NCI-H510A (cell line): ENCODE measurements at places on chromosomes 1 and 21.

- no peak for DNase-seq
Observed at GRCh38 chr21:41713495-41714281, 53.2 kb downstream of the RIPK4 start.

DNA sequence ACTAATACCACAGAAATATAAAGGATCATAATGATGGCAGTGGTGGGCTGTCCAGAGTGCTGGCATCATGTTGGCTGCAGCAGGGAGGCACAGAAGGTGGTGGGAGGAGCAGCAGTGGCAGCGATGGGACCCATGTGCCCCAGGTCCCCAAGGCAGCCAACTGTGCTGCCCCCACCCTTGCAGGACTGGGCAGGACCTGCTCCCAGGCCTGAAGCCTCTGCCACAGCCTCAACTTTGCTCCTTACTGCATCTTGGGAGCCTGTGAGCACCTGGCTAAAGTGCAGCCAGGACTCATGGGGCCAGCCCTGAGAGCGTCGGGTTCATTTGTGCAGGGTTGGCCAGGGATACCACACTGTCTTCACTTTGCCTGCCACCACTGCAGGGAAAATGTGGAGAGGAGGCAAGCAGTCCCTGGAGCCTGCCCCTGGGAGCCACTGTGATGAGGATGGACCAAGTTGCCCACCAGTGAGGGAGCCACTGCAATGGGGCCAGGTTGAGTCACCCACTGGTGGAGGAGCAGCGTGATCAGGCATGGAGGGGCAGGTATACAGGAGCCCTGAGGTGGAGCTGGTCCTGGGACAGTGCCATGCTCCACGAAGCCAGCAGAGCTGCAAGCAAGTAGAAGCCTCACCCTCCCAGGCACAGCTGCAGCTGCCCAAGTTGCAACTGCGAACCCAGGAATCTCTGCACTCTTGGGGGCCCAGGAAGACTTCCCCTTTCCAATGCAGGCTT, 25.3 kb upstream of the DENND1B start:
- DNase-seq: no peak

GRCh38 chr1:114512595-114513280, 1.7 kb upstream of the TRIM33 start:
- no peak for DNase-seq

- no peak for DNase-seq
Observed at GRCh38 chr1:10728595-10729410, 67.6 kb downstream of the CASZ1 start.

DNA sequence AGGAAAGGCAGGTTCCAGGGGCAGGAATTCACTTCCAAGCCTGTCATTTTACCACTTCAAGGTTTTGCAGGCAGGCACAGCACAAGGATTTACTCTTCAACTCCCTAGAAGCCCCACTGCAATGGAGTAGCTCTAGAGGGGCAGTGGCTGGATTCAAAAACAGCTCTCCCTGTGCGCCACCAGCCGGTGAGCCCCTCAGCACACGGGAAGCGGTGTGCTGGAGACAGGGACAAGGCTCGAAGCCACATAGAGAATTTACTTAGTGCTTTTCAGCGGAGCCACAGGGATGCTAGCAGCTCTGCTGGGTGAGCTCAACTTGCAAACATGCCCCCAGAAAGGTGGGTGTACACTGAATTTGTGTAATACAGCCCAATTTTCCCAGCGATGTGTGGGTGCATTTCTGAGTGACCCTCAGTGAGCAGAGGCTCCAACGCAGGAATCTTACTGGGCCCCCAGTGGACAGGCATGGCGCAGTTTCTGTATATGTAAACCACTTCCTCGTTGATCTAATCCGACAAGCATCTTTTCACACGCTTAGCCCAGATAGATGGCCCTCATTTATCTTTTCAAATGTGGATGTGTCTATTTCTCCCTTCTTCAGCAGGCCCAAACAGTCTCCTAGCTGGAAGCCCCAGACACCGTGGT, 10.9 kb downstream of the VWA5B1 start:
- DNase-seq: no peak

DNA sequence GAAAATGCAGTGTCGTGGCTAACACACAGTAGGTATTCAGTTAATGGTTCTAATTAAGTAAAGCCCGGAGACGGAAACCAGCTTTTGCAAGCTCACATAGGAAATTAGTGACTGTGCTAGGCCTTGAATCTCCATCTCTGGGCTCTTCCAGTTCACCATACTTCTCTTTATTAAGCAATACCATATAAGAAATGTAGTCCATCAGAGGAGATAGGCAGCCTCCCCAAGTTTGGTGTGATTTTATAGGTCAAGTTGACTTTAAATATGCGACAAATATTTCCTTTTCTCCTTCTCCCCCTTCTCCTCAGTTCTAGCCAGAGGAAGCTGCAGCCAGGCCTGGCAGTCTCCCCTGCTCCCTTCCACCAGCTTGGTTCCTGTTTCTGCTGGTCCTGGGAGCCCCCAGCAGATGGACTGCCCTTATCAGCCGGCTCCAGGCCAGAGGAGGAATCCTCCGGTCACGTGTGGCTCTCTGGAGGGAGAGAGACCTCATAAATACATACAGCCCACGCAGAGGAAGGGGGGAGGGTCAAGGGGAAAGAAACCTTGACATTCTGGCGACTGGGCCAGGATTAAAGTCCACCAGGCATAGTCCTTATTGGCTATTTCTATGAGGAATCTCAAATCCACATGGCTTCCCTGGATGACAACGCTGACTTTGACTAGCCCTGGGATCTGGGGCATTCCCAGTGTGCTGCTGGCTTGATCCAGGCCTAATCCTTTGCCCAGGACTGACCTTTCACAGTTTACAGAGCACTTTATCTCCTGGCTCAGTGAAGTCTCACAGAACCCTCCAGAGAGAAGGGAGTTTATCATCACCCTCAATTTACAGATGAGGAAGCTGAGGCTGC, 115.1 kb upstream of the JUN start:
- DNase-seq: no peak

- no peak for DNase-seq
Observed at GRCh38 chr1:187237542-187237941, 408.8 kb downstream of the PLA2G4A start.

DNA sequence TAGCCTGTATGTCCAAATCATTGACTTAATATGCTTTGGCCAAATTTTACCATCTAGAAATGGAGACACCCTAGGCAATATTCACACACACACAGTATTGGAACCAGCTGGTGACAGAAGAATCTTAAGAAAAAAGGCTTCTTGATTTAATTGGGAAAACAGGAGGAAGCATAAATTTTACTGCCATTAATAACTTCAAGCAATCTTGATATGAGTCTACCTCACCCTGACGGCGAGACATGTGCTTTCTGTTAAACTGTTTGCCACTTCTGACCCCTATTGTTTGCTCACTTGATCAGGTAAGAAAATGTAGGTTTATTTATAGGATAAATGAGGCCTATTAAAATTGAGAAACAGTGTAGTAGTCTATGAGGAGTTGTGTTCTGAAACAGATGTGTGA, 73.2 kb downstream of the KIFAP3 start:
- DNase-seq: no peak

DNA sequence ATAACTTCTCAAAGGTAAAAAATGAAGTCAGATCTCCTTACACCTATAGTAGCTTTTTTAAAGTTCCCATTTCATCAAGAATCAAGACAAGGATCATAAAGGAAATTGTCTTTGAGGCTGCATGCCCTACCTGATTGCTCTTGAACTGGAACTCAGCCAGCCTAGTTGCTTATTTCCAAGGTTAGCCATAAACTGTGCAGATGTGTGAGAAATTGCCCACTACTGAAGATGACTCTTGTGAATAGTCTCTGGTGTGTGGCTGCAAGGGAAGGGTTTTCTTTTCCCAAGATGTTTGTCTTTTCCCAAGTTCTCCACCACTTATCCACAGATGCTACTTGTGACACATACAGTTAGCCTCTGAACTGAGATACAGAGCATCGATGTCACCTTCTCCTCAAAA, 81.7 kb upstream of the DUSP10 start:
- no peak for DNase-seq

DNA sequence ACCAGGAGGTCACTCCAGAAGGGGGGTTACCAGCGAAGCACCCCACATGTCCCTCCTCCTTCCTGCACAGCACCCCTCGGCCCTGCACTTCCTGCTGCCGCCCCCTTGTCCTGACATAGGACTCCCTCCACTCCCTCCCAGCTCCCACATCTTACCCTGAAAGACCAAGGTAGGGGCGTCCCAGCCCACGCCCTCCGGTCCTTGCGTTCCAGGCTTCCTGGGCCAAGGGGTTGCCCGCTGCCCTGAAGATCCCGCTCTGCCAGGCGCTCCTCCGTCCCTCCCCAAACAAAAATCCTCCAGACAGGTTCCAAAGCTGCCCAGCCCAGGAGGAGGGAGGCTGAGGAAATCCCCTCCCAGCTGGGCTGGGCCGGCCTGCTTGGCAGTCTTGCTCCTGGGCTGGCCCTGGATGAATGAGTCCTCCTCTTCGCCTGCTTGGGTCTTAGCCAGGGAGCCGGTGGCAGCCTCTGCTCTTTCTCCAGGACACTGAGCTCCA, at the start of gene RHBDL2:
TSS of gene RHBDL2 (minus strand) at position 304 of the 493 bp plus-strand sequence. CDS start 22,618 bp downstream, outside the sequence.
- no peak for DNase-seq

GRCh38 chr1:231636157-231636556, 9.6 kb downstream of the DISC1 start:
- DNase-seq: no peak

GRCh38 chr1:209387271-209387968, 196.1 kb upstream of the CAMK1G start:
- DNase-seq: no peak

- DNase-seq: no peak
Observed at GRCh38 chr1:201795066-201795465, 33.9 kb upstream of the IPO9 start.

DNA sequence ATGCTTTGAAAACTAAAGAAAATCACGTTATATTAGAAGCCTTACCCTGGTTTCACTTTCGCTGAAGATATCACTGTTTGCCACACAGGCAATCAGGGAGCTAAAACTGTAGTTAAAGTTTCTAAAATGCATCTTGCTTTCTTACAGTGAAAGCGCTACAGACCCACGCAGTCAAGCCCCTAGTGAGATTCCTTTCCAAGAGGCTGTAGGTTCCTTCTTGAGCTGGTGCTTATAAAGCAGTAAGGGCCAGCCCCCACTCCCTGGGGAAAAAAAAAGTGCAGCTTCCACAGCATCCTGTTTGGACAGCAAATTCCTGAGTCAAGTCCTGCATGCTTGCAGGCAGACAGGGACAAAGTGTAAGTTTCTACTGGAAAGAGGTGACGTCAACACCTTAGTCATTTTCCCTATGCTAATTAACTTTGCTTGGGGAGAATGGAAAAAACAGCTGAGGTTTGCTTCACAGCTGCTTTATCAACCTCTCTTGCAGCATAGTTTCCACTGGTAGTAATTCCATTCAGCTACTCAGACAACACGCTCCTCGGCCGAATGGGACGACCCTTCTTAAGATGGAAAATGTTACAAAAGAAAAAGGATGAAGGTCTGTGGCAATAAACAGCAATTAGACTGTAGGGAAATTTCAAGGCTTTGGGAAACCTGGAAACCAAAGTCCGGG, 14.7 kb upstream of the KCNE1 start:
- no peak for DNase-seq

DNA sequence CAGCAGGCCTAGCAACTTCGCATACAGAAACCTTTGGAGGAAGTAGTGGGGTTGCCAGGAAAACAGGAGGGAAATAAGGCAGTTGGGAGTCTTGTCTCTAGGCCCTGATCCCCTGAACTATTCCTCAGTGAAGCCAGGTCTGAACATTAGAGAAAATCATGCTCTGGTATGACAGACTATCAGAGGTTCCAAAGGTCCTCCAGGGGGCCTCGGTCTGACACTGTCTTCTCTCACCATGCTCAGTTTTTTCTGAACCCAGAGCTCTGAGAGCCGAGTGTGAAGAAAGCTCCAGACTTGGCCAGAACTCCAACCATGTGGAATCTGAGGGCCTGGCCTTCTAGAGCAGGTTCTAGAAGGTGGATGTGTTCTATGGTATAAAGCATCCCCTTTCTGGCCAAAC, 4.0 kb downstream of the TOMM40L start:
- no peak for DNase-seq

GRCh38 chr1:24898909-24899439, 31.1 kb downstream of the RUNX3 start:
- DNase-seq: no peak

DNA sequence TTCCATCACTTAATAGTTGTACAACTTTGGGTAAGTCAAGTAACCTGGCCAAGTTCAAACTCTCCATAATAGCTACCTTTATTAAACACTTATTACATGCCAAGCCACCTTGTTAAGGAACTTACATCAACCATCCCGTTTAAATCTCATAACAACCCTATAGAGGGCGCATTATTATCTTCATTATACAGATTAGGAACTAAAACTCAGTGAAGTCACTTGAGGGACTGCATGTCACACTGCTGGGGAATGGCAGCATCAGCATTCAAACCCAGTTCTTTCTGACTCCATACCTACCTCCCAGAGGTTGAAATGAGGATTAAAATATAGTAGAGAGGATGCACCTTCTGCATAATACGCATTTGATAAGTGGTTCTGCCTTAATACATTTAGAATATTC, 47.1 kb upstream of the PLA2G2C start:
- no peak for DNase-seq

DNA sequence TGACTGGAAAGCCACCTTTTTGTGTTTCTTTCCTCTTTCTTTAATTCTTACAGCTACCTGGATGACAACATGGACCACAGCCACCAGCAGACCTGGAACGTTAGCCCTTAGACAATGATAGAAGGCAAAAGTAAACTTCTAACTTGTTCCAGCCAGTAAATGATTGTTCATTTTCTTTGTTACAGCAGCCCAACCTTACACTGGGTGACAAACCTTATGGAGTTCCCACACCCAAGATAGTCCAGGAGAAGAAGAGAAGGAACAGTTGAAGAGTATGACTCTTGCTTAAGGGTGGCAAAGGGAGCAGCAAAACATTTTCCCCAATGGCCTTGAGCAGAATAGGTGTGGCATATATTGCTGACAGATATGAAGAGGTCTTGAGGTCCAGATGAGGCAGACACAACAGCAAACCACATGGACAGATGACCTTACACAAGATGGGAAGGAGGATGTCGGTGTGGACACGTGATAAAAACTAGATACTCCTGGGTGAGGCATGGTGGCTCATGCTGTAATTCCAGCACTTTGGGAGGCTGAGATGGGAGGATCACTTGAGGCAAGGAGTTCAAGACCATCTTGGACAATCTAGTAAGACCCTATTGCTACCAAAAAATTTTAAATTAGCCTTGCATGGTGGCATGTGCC, 11.8 kb upstream of the FAM76A start:
- DNase-seq: no peak

DNA sequence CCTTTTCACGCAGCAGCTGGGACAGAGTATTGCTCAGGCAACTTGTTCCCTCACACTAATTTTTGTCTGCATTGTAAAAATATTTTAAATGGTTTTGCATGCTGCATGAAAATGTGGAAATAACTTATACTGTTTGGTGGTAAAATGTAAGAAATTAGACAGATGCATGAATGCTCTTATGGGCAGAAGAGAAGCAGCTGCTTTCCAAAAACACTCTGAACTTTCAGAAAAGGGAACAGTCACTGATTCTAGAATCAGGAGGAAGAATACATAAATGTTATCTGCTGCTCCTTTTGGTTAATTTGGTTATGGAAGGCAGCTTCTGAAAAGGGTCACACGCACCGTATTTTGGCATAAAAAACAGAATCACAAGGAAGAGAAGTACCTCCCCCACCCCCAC, 87.0 kb upstream of the RUNX1 start:
- DNase-seq: no peak
